ENCODE measurements at places on chromosomes 7 and 10.

GRCh38 chr7:21946222-21946709 is 567 bp upstream of the CDCA7L start:
- DNase-seq: no peak

DNA sequence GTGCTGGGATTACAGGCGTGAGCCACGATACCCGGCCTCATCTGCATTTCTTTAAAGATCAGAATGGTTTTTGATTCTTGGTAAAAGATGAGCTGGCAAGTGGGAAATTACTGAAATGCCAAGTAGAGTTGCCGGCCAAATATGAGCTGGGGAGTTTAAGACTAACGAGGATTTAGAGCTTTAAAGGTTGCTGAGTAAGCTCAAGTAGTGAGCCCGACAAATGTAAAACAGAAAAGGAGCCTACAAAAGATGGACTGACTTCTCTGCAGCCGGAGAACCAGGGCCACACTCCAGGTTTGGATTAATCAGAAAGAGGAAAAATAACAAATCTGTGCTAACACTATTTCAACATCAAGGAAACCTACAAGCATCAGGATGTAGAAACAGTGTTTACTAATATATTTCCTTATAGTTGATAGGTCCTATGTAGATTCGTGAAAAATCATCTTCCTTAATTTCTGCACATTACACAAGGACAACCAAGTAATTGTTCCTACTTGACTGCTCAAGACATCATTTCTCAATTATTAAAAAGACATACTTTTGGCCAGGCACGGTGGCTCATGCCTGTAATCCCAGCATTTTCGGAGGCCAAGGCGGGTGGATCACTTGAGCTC is 49.6 kb downstream of the MPP7 start:
- no peak for DNase-seq

DNA sequence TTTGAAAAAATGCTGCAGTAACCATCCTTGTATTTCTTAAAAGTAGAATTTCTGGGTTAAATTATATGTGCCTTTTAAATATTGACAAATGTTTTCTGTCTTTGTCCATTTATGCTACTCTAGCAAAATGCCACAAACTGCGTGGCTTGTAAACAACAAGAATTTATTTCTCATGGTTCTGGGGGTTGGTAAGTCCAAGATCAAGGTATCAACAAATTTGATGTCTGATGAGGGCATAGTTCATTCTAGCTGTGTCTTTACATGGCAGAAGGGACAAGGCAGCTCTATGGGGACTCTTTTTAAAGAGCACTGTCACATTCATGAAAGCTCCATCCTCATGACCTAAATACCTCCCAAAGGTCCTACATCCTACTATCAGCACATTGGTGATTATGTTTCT is 27.7 kb downstream of the ZNF277 start:
- no peak for DNase-seq

GRCh38 chr7:17769918-17770317 is 170.4 kb downstream of the SNX13 start:
- DNase-seq: peak; percentile 53

DNA sequence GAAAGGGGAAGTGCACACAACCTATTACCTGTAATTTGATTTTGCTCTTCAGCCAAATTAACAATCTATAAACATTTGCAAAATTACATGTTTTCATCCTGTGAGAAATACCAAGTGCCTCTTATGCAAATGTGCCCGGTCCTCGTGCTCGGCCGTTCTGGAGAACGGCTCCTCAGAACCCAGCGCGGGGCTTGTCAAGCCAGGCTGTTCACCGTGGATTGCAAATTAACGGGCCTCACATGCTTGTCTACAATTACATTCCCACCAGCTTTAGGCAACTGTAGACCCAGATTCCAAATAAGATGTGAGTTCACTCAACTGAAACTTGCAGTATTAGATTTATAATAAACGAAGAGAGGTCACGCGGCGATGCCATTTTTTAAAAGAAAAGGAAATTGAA is 8.8 kb downstream of the FOXL3 start:
- no peak for DNase-seq

DNA sequence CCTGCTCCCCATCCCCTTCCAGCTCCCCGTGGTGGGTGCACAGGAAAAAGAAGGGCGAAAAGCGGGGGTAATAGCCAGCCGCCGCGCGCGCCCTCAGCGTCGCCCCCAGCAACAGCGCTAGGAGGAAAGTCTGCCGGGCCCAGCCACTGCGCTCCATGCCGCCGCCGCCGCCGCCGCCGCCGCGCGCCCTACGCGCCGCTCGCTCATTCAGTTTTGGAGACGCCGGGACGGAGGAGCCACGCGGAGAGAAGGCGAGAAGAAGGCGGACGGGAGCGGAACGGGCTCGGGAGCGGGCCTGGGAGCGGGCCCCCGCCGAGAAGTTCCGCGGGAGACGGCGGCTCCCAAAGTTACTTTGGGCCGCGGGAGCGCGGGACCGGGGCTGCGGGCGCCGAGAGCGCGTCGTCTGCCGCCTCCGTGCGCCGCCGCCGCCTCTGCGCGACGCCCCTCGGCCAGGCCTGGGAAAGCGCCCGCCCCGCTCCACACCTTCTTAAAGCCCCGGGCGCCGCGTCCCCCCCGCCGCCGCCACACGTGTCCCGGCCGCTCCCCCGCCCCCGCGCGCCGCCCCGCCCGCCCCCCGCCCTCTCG is at the start of gene RELN:
Gene RELN, minus strand, starts transcription at position 459 of the 585 bp plus-strand sequence. Its CDS starts 302 bp downstream, at position 157.
- peak; percentile 45 for DNase-seq

DNA sequence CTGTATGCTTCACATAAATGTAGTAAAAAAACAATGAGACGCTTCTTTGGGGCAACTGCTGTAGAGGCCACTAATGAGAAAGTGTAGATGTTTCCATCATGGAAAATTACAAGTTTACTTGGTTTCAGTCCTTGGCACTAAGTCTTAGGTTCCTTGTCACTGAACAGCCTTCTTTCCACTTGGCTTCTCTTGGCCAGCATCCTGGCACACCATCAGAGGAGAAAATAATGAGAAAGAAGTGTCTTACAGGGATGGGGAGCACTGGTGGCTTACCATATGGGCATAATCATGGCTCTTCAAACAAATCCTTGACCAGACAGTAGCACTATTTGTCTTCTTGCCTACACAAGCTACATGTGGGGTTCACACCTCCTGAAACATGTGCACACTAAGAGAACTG is 22.5 kb upstream of the SH3PXD2A start:
- no peak for DNase-seq

DNA sequence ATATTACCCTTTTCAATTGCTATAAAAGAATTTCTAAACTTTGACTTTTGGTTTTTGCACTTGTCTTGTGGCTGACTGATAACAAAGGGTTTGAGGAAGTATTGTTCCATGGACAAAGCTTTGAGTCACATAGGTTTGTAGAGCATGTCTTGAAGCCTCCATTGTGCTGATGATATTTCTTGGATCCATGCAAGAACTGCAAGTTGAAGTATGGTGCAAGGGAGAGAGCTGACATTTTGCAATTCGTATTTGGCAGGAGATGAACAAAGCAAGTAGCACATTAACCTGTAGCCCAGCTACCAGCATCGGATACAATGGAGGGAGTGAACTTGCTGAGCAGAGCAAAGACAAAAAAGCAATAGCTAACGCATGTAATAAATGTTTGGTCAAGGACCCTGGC is 23.4 kb downstream of the MGAM2 start:
- DNase-seq: no peak

DNA sequence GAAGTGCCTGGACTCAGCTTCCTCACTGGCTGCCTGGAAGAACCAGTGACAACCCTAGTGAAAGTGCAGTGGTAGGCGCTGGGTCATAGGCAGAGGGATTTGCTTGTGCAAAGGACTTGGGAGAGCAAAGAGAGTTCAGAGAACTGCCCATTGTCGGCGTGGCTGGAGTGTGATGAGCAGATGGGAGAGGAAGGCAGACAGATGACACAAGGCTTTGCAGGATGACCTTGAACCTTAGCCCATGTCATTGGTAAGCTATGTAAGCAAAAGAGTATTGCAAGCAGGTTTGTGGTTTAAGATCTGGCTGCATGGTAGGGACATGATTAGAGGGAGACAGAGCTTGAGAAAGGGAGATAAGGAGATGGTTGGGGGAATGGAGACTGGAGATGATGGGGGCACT is 35.3 kb upstream of the NOBOX start:
- no peak for DNase-seq

GRCh38 chr7:100057006-100057405 is 7.4 kb downstream of the ZSCAN21 start:
- DNase-seq: no peak

DNA sequence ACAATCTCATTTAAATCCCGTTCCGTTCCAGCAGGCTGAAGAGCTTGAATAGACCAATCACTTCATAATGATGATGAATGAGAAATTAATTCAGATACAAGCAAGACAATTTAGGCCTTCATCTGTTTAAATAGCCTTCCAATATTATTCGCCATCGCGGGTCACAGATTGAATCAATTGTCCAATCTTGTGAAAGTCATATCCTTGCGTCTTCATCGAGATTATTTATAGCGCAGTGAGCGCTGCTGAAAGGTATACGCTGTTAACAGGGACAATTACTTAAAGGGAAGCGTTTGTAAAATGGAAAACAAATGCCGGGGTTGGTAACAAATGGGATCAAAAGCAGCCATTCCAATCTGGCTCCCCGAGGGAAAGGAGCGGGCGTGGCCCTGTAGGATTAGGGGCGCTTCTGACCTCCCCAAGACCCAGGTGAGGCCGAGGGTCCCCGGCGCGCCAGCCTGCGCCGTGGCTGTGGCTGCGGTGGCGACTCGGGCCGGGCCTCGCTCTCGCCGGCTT is 8.6 kb downstream of the EVX1 start:
- no peak for DNase-seq

- no peak for DNase-seq
Observed at GRCh38 chr7:15802425-15802824, 115.9 kb upstream of the MEOX2 start.

DNA sequence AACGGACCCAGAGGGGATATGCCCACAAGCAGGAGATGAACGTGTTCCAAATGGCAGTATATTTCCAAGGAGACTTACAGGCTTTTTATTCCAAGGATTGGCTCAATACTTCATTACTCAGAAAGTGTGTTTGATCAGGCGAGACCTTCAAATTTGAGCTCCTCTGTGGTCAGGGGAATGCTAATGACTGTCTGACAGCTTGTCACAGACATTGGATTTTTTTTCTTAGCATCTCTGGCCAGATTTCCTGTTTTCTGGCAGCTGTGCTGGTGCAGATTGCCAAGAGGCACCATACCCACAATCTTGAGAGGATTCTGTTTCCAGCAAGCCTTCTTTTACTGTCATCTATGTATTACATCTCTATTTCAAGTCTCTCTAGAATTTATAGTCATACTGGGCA is 93.8 kb downstream of the C1GALT1 start:
- DNase-seq: no peak

GRCh38 chr10:17851611-17852010 is 42.5 kb downstream of the MRC1 start:
- DNase-seq: peak; percentile 30

- DNase-seq: no peak
Observed at GRCh38 chr10:98316170-98316569, 48.2 kb upstream of the LOXL4 start.

DNA sequence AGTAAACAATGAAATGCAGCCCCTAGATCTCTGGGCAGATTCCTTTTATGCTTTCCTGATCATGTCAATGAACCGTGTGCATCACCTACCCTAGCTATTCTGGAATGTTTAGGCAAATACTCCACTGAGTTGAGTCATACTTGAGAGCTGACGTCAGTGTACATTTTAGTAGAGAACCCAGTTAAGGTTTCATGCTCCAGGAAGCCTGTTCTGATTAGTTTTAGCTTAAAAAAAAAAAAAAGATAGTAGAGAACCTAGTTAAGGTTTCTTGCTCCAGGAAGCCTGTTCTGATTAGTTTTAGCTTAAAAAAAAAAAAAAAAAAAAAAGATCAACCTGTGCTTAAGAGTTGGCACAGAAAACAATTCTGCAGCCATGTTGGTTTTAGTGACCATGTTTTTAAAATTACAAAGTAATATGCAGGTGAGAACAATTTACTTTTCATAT is 3.7 kb upstream of the MCU start:
- DNase-seq: no peak

DNA sequence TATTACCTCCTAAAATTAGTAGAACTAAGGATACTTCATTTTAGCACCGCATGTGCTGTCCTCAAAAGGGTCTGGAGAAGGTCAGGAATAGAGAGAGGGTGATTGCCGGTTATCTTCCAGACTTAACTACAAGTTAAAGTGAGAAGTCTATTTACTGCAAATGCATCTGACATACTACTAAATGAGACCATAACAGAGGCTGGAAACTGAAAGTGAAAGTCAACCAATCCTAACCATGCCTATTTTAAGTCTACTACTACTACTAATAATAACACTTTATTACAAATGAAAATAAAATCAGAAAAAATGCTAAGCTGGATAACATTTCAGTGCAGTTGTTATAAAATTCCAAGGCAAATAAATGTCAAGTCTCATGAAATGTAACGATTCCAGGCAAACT is 244.7 kb downstream of the KIF20B start:
- DNase-seq: no peak

DNA sequence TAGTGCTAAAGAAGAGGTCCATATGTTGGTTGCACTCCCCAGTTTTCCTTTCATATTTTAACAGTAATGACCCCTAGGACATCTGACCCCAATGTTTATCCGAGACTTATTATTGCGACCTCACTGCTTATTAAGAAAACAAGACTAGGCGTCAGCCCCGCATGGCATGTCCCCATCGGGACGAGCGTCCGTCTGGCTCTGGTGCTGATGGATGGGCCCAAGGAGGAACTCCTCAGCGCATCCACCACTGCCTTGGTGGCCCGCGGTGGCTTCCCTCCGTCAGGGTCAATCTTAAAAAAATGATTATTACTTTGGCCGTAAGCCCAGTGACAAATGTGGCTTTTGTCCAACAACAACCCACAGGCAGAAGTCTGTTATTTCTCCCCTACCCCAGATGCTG is 40.1 kb upstream of the CXCL12 start:
- no peak for DNase-seq

DNA sequence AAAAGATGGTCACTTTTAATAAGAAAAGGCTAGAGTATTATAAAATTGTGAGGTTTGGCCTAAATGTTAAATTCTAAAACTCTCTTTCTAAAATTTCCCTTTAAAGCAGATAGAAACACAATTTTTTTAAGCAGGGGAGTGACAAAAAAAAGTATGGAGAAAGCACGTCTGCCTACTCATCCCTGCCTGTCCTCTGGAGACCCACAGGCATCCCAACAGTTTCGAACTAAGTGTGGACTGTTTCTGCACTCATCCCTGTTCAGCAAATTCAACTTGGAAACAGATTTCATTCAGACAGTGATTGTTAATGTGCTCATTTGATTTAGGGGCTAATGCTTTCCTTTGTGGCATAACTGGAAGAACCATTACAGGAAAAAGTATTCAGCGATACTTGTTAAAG is 192.6 kb upstream of the CXCL12 start:
- DNase-seq: no peak

GRCh38 chr7:131436384-131436783 is 108.7 kb downstream of the MKLN1 start:
- DNase-seq: no peak

DNA sequence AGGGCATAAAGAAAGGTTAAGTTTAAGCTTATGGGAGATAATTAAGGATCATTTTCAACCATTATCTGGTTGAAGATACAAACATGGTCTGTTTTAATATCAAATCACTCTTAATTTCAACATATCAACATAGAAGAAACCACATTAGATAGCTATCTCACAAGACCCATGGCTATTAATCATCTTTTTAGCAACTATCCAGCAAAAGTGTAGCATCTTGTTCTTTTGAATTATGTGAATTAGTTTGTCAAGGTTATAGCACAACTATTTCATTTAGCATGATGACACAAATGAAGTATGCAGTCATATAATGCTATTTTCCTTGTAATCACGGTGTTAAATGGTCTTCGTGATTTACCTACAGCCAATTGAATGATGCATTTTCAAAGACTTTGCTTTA is 58.9 kb upstream of the PPP1R9A start:
- DNase-seq: no peak

GRCh38 chr10:129165076-129165720 is 301.8 kb upstream of the MGMT start:
- no peak for DNase-seq
